NCI-H460 (cell line): ENCODE measurements at places on chromosomes 13 and 19.

DNA sequence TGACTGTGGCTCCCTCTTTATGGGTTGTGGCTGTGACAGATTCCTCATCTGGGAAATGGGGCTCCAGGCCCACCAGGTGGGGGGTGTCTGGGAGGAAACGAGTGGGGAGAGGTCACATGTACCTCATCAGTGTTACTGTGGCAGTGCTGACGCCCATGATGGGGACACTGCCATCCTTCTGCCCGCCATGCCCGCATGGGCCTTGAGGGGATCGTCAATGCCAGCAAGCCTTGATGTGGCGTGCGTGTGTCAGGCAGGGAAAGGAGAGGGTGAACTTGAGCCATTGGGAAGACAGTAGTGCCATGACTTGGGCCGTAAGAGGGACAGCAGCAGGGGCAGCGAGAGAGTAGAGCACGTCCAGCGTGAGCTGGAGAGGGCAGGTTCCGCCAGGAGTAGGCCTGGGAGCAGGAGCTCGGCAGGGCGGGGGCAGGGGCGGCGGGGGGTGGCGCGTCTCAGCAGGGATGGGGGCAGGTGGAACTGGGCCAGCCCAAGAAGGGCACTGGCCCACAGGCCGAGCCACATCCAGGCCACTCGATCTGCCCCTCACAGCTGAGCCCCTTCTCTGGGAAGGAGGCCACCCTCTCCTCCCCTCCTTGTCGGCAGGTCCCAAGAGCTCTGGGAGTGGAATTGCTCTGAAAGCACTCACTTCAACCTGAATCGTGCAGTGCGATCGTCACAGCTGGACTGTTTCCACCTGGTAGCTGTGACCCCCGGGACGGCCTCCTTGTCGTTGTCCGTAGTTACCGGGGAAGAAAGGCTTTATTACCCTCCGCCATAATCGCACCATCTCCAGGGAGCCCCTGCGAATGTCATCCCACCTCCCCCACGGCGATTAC lies 9.9 kb downstream of the KLHL26 start:
- no peak for DNase-seq

GRCh38 chr13:62387647-62388046 lies 972.0 kb upstream of the PCDH20 start:
- peak; percentile 5 for DNase-seq

GRCh38 chr13:51678420-51678819 lies 94.2 kb downstream of the WDFY2 start:
- no peak for DNase-seq

DNA sequence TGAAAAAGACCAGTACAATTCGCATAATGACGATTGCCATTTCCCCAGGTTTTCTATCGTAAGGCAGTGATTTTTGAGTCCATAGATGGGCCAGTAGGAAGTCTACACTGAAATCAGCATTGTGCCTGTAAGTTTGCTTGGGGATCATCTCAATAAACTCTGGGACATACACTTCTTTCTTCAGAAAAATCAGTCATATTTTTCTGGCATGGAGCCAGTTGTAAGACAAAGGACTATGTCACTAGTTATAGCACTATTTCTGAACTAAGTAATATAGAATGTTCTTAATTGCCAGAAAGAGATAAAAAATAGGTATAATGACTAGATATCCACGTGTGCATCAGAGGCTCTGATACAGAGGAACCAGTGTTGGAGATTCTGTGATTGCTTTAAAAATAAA lies 243.5 kb downstream of the LMO7 start:
- no peak for DNase-seq

GRCh38 chr13:57734306-57734705 lies 102.8 kb downstream of the PCDH17 start:
- no peak for DNase-seq
